ENCODE measurements at places on chromosomes 7 and 10.

GRCh38 chr10:60645980-60646379, 132.3 kb upstream of the CDK1 start:
- DNase-seq, result no peak

DNA sequence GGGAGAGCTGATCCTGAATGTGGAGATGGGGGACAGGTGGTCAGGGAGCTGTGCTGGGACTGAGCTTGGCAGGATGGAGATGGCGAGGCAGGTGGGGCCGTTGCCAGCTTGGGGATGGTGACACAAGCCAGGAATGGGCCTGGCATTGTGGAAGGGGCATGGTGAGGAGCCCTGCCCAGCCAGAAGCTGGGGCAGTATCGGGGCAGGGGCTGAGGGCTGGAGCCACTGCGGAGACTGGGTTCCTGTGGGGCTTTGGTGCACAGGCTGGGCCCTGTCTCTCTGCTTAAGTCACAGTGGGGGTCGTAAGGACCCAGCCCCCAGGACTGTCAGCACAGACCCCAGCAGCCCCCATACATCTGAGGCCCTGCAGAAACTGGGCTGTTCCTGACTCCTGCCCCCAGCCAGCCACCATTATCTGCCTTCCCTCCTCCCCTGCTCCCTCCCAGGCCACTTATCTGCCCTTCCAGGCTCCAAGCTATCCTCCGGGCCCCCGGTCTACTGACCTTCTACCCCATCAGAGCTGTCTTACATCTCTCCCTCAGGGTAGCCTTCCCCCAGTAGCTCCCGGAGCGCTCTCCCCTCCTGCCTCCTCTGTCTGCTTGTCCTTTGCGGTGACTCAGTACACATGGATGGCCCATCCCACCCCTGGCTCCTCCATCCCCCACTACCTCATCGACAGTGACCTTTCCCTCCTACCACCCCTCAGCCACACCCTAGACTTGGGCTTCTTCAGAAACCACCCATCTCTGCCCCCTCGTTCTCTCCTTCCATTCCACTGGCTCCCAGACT, 44.2 kb downstream of the PPIF start:
- DNase-seq, result no peak

- no peak for DNase-seq
Measured at GRCh38 chr7:90720984-90721760, 125.1 kb downstream of the CDK14 start.

- DNase-seq, result no peak
Measured at GRCh38 chr10:30455816-30456215, 21.8 kb downstream of the MAP3K8 start.

GRCh38 chr7:33091111-33091531, 18.1 kb downstream of the RP9 start:
- no peak for DNase-seq

GRCh38 chr10:28841625-28842024, 164.3 kb downstream of the BAMBI start:
- no peak for DNase-seq

DNA sequence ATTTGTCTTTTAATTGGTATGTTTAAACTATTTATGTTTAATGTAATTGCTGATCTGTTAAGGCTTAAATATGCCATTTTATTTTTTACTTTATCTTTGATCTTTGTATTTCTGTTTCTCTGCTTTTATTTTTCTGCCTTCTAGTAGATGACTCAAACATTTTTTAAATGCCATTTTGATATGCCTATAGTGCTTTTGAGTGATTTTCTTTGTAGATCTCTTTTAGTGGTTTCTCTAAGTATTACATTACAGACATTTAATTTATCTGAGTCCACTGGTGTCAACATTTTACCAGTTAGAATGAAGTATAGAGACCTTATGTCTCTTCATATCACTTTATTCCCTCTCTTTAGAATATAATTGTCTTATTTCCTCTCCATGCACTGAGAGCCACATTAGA, 32.7 kb downstream of the IL6 start:
- DNase-seq, result no peak

DNA sequence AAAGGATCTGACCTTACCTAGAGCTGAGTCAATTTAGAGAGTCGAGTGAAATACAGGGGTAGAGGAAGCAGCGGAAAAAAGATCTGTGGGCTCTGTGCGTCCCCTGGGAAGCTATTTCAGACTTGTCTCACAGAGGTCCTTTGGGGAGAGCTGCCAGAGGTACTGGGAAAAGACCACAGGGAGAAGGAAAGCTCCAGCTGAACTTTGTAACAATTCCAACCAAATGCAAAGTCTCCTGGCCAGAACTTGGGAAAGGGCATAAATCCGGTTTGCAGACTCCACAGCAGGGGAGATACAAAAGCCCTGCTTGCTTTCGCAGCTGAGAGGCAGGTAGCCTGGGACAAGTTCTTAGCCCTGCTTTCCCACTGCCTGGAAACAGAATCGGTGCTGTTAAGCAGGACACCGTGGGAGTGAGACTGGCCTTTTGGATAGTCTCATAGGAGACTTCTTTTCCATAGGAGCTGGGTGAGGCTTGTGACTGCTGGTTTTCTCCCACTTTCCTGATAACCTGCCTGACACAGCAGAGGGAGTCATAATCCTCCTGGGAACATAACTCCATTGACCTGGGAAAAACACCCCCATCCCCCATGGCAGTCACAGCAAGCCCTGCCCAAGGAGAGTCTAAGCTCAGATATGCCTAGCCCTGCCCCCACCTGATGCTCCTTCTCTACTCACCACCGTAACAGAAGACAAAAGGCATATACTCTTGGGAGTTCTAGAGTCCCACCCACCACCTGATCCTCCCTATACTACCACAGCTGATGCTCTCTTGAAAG, 926.2 kb downstream of the KCNMA1 start:
- no peak for DNase-seq

- no peak for DNase-seq
Measured at GRCh38 chr7:54904130-54904529, 114.7 kb upstream of the EGFR start.

- no peak for DNase-seq
Measured at GRCh38 chr10:72746426-72747363, 54.8 kb downstream of the MCU start.

- DNase-seq, result no peak
Measured at GRCh38 chr10:75712242-75712880, 280.9 kb downstream of the LRMDA start.

- no peak for DNase-seq
Measured at GRCh38 chr10:44206127-44206818, 178.6 kb downstream of the CXCL12 start.

DNA sequence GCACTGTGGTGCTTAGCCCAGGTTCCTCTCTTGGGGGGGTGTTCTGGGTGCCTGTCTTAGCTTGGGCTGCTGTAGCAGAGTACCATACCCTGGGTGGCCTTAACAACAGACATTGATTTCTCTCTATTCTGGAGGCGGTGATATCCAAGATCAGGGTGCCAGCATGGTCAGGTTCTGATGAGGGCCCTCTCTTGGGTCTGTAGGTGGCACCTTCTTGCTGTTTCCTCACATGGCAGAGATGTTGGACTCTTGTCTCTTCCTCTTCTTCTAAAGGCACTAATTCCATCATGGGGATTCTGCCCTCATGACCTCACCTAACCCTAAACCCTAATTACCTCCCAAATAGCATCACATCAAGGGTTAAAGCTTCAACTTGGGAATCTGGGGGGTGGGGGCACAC, 19.9 kb upstream of the CRHR2 start:
- no peak for DNase-seq

GRCh38 chr10:99337311-99337811, 8.2 kb downstream of the CNNM1 start:
- no peak for DNase-seq

GRCh38 chr7:159025161-159025779, 119.4 kb downstream of the VIPR2 start:
- no peak for DNase-seq

- DNase-seq, result no peak
Measured at GRCh38 chr10:34413214-34413613, 401.9 kb downstream of the PARD3 start.

- DNase-seq, result no peak
Measured at GRCh38 chr7:15158141-15158810, 255.7 kb upstream of the DGKB start.

GRCh38 chr7:95669513-95669912, 73.2 kb upstream of the PDK4 start:
- DNase-seq, result no peak

DNA sequence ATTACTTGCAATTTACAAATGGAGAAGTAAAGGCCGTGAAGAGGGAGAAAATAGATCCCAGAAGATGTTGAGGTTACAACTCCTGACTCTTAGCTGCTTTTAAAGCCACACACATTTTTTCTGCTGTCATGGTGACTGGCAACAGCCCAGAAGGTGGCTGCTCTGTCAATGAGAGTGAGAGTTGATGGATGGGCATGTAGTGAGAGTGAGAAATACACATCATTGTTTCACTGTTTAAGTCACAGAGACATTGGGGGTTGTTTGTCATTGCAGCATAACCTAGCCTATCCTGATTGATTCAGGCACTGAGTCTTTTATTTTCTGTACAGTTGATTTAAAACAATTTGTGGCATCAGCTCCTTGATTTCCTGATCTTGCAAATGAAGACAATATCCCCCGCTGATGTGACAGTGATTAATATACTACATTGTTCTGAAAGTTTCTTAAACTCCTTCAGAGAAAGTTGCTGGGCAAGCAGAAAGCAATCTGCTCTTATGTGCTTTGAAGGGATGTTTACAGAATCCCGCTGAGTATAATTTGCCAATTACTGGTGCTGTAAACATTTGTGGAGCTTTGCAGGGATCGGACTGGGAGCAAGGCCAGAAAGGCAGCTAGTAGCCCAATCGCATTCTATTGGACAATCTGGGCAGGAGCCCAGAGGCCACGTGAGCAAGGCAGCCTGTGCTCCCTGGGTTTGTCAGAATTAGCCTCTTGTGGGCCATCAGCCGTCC, 229.6 kb downstream of the PRPF18 start:
- no peak for DNase-seq

DNA sequence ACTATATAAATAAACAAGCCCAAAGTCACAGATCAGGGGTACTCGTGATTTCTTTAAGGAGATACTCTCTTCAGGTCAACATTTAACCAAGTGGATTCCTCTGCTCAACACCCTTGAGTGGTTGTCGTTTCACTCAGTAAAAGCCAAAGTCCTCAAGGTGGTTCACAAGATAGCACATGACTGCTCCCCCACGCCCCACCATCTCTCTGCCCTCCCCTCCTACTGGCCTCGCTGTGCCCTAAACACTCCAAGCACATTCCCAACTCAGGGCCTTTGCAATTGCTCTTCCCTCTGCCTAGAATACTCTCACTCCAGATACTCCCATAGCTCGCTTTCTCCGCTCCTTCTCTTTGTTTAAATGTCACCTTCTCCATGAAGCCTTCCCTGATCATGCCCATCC, 72.1 kb upstream of the FHIP2A start:
- no peak for DNase-seq

- DNase-seq, result no peak
Measured at GRCh38 chr10:114356751-114357514, 47.4 kb downstream of the AFAP1L2 start.

Measured in stimulated activated CD4-positive, alpha-beta T cell treated with anti-CD3 and anti-CD28 coated beads, Interleukin-1b, Interleukin-23, amount 100 ng/mL, for 4 hours (primary cell).